Activated CD4-positive, alpha-beta memory T cell treated with anti-CD3 and anti-CD28 coated beads, Interleukin-2, amount 10 ng/mL, durations not matched to agents 7 days and 5 days (primary cell): ENCODE measurements at places on chromosomes 12 and 14. TPM values are rescaled to one million over a fixed set of nuclear protein-coding genes. Genes with fewer than 3 reads are reported as not detected.

Gene MMP19
- total RNA-seq: not detected

DNA sequence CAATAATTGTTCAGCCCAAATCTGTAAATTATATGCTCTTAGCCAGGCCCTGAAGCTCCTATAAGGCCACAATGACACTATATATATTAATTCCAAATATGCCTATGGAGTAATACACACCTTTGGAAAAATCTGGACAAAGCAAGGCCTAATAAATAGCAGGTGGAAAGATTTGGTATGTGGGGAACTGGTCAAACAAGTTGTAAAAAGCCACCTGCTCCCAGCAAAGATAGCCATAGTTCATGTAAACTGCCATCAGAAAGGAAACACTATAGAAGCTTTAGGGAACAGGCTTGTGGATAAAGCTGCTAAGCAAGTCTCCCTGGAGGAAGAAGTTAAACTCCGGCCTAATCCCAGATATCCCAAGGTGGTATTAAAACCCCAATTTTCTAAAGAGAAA, 29.7 kb downstream of the PRMT8 start:
- no peak for DNase-seq

DNA sequence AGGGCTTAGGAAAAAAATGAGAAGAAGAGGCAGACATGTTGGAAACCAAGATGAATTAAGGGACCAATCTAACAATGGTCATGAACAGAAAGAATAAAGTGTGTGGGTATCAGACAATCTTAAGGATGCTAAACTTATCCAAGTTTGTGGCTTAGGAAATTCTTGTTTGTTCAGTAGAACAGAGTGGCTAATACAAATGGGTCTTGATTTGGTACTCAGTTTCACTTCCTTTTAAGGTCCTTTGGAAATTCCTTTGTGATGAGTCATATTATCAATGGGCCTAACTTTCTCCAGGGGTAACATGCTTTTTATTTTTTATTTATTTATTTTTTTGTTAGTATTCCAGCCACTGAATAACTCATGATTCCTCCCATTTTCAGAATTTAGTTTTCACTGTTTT, 1154.7 kb upstream of the FLRT2 start:
- DNase-seq: no peak

Gene TAS2R30
- 1.6 TPM for total RNA-seq

Gene OTOGL
- not detected for total RNA-seq

Gene C12orf75
- total RNA-seq: 288 TPM

- no peak for DNase-seq
These were observed 19.5 kb upstream of the HIGD1C start for GRCh38 chr12:50932787-50933280.
